ENCODE measurements at places on chromosomes 7 and 10.

DNA sequence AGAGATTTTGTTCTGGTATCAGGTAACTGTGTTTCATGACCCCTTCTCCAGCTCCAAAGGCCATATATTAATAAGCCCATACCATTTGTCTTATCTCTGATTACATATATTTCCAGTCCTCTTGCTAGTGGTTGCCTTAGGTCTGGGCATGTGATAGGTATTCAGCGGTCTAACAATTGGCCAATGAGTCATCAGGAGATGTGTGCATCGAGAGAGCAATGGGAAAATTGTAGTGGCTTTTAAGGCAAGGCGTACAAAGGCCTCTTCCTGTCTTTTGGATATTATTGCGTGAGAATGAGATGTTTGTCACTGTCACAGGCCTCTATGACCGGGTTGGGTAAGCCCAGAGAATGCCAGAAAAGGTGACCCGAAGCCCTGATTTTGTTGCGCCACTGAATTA, 38.6 kb upstream of the SFRP5 start:
- DNase-seq, result no peak

- DNase-seq, result no peak
These were observed 157.2 kb upstream of the NPS start for GRCh38 chr10:127391875-127392274.

GRCh38 chr7:1619152-1620079, 49.6 kb upstream of the PSMG3 start:
- no peak for DNase-seq

- no peak for DNase-seq
These were observed 214.7 kb upstream of the SLC26A5 start for GRCh38 chr7:103660455-103661371.

DNA sequence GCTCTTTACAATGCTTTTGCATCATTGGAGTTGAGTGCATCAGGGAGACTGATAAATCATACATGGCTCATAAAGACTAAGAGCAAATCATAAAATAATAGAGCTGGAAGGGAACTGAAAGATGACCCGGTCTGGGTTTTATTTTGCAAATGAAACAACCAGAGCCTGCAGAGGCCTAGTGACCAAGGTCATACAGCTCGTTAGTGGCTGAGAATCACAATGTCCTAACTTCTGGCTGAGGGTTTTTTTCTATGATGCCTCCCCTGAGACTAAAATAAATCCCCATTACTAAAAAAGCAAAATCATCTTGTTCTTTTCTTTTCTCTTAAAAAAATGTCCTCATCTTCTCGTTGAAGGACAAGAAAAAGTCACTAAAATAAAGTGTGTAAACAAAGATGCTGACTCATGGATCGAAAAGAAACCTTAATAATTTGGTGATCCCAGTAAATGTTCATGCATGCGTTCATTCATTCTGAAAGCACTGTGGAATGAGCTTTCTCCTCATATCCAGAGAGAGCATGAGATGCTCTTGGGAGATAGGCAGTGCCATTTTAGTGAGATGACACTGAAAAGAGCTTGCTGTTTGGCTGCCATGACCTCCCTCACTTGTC, 107.8 kb upstream of the PHYHIPL start:
- no peak for DNase-seq

DNA sequence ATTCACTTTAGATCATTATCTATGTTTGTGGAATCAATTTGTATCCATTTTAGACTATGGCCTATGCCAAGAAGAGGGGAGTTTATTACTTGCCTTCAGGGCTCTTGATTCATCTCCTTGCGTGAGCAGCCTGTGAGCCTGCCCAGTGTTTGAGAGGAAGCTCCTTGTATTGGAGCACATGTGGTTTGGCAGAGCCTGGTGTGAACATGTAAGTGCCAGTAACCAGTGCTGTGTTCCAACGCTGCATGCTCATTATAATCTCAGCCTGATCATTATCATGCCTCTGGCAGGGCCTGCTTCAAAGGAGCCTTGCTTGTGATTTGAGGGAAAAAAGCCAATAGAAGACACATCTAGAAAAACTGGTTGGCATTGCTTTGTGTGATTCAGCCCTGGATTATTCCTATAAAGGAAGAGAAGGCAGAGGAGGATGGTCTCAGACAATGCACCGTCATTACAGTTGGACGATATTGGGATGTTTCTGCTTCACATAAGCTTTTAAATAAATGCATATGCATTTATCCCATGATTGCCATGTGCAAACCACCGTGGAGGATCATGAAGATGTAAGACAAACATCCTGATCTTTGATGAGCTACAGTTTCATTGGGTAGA, 203.4 kb upstream of the AHR start:
- DNase-seq, result no peak

DNA sequence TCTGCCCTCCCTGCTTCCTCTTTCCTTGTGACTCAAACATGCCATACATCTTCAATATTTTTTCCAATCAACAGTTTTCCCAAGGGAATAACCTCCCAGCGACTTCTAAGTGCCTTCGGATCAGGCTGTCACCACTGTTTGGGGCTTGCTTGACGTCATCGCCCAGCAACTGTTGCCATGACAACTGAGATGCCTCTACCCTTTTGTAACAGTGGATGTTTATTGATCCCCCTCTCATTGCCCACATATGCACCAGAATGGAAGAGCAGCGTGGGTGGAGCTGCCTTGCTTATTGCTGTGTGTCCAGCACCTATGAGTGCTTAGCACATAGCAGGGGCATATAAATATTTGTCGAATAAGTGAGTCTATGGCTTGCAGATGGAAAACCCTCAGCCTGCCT, 14.4 kb downstream of the FFAR4 start:
- DNase-seq, result no peak

- DNase-seq, result no peak
These were observed 65.6 kb upstream of the FAM171A1 start for GRCh38 chr10:15436696-15437095.

- DNase-seq, result no peak
These were observed 1055.9 kb downstream of the KCNMA1 start for GRCh38 chr10:76581506-76582256.

DNA sequence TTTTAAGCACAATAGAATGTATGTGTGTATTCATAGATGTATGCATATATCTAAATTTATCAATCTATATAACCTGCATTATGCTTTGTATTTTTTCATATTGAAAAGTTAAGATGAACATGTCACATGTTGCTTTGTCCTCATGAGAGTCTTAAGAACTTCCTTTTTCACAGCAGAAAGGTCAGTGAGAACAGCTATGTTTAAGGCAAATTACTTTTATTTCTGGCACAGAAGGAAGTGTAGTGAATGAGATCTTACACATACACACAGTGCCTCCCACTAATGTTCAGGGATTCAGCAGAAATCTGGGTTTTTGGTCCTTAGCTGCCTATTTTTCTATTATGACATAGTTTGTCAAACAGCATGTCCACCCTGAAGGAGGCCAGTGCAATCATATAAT, 134.8 kb downstream of the TMEM26 start:
- no peak for DNase-seq

GRCh38 chr10:128864554-128865295, 602.3 kb upstream of the MGMT start:
- no peak for DNase-seq

DNA sequence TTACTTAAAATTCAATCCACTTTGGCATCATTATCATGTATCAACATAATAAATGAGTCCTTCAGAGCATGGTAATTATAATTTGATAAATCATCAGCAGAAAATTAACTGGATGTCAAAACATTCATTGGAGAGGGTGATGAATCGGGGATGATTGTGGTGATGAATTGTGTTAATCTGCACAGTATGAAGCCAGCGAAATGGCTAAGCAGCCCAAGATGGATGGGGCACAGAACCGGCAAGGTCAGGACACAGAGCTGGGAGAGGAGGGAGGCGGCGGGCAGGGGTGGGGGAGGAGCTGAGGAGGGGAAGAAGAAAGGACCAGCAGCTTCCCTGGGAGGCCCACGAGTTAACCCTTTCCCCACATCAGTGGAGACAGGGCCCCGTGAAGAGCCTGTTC, 536.1 kb downstream of the LRMDA start:
- DNase-seq, result no peak

DNA sequence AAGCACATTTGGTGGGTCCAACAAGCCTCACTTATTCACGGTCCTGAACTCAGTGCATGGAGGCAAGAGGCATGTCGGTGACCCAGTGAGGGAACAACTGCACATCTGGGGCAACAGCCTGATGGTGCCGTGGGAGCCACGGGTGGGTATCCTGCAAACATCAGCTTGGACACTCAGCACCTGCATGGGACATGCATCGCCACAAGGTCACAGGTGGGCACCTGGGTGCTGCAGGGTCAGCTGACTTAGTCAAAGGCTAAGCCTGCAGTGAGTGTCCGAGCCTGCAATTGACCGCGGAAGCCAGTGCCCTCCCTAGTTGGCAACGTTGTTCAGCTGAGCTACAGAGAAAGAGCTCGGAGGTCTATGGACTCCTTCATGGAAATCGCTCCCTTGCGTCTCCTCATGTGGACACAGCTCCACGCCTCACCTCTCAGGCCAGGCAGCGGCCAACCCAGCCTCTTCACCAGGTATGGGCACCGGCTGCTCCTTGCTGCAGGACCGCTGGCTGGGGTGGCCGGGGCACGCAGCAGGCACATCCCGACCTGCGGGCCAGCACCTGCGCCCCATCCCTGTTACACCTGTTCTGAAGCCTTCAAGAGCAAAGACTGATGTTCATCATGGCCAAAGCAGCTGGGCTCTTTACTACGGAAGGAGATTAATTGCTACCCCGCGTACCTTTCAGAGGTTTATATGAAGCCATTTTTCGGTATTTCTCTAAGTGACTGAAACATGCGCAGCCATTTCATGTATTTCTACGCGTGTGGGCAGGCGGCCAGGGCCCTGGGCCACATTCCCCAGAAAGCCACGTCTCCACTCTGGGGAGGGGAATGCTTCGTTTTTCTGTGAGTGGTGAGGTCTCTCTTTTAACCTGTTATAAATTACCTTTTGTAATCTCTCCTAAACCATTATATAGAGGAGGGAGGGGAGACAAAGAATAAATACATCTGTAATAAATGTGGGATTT, 380.7 kb downstream of the DNAJB6 start:
- no peak for DNase-seq

DNA sequence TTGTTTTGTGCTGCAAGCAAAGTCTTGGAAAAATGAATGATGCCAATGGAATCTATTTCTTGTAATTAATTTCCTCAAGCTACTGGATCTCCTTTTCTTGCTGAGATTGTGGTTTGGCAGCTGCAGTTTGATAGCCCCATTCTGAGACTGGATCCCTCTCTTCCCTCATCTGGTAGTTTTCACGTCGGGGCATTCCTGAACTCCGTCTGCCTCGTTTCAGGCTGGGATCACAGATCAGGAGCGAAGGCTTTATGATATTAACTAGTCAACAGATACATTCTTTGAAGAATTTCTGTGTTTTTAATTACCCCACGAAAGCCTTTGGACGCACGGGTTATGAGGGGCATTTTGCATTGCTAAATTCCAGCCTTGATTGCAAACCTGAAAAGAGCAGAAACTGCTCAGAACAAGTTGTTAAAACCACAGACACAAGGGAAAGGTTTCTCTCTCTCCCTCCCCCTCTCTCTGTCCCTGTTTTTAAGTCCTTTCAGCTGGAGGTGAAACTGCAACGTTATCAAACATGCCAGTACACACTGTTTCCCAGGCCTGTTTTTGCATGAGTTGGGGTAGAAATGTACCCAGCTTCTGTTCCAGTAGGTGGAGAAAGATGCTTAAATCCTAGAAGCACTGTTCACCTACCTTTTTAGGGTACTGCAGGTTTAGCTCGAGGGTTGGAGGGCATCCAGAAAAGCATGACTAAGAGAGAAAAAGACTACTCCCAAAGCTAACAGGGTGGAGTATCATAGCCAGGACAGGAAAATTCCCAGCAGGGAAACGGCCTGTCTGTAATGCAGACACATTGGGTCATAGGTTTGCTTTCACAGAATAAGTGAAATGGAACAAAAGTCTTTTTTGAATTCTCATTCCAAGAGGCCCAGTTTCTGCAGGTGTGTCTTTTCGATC, 124.3 kb downstream of the CUX1 start:
- DNase-seq, result peak; percentile 36

- peak; percentile 43 for DNase-seq
These were observed 463 bp upstream of the UPP1 start for GRCh38 chr7:48088559-48089045.

DNA sequence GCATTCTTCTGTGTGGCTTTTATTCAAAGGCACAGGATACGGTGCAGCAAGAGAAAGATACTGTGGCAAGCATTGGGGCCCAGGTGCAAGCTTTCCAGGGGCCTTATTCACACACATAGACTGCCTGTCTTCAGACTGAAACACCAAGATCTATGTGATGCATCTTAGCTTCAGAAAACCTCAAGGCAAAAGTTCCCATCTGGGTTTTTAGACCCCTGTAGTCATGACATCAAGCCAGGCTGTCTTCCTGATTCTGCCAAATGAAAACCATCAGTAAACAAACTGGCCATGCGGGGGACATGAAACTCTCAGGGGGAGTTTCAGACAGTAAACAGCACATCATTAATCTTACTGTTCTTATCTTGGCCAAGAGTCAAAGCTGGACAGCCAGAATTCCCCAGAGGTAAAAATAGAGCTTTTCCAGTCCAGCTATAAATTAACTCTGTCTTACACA, 9.8 kb downstream of the AGBL3 start:
- no peak for DNase-seq

GRCh38 chr10:73095481-73096021, 1.1 kb downstream of the P4HA1 start:
- DNase-seq, result peak; percentile 55

- DNase-seq, result no peak
These were observed 40.5 kb upstream of the DPYSL4 start for GRCh38 chr10:132146271-132146671.

GRCh38 chr10:132408367-132408781, 11.4 kb downstream of the PWWP2B start:
- no peak for DNase-seq

DNA sequence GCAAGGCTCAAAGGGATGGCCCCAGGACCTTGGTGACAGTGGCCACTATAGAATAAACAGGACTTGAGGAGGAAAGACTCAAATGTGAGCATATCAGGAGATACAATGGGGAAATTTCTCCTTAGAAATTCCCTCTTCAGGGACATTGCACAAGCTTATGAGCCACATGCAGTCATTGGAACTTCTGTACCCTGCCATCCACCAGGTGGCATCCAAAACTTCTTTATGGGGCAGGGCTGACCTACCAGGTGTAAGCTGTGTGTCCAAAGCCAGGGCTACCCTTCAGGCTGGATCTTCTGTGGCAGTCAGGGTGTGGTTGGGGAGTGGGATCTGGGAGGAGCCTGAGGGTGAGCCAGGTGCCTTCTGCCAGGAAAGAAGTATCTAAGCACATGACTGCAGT, 36.6 kb upstream of the LRRC18 start:
- DNase-seq, result peak; percentile 11

GRCh38 chr10:25804505-25804904, 129.5 kb upstream of the MYO3A start:
- DNase-seq, result no peak

GRCh38 chr7:17466216-17466615, 167.8 kb downstream of the AHR start:
- DNase-seq, result no peak

DNA sequence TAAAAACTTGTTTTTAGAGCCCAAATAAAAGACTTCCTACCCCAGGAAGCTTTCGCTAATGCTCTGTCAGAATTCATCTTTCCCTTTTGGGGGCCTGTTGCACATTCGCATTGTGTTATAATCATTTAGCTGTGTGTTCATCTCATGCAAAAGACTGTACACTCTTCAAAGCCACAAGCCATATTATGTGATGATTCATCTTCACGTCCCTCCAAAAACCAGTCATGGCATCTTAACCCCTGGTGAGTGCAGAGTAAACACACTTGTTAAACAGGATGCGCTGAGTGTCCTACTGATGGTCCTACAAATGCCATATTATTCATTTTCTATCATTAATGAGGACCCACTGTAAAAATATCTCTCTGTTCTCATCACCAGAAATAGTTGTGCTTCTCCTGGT, 235.4 kb downstream of the KIAA1217 start:
- no peak for DNase-seq
